Cardiac muscle cell (in vitro differentiated cells and primary cell): ENCODE measurements at places on chromosomes 5 and 9.

DNA sequence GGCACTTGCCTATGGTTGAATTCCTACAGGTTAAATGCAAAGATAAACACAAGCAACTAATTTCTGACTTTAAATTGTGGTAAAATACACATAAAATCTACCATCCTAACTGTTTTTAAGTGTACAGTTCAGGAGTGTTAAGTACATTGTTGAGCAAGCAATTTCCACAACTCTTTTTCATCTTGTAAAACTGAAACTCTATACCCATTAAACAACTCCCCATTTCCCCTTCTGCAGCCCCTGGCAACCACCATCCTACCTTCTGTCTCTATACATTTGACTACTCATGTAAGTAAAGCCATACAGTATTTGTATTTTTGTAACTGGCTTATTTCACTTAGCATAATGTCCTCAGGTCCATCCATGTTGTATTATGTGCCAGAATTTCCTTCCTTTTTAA is 38.5 kb upstream of the STX17 start:
- DNase-seq: no peak

- peak; percentile 74 for DNase-seq
Measured at GRCh38 chr5:141878186-141878710, at the start of gene PCDH1. PCDH1 (minus strand) TSS chr5:141878410; CDS start chr5:141878262, 148 bp downstream.

GRCh38 chr5:142048272-142048671 is 35.4 kb upstream of the GNPDA1 start:
- DNase-seq: no peak

DNA sequence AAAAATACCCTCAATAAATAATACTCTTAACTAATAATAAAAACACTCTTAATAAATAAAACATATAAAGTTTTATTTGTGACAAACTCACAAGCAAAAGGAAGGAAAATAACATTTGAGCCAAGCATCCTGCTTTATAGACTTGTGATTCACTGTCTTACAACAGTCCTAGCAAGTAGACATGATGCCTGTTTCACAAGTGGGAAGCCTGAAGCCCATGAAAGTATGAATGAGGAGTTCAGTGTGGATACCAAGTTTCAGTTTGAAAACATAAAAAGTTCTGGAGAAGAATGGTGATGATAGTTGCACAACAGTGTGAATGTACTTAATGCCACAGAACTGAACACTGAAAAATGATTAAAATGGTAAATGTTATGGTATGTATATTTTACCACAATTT is 10.9 kb downstream of the HABP4 start:
- DNase-seq: no peak

- no peak for DNase-seq
Measured at GRCh38 chr9:110742741-110743371, 74.3 kb downstream of the MUSK start.

GRCh38 chr9:124188331-124189110 is 69.2 kb upstream of the NEK6 start:
- DNase-seq: no peak

DNA sequence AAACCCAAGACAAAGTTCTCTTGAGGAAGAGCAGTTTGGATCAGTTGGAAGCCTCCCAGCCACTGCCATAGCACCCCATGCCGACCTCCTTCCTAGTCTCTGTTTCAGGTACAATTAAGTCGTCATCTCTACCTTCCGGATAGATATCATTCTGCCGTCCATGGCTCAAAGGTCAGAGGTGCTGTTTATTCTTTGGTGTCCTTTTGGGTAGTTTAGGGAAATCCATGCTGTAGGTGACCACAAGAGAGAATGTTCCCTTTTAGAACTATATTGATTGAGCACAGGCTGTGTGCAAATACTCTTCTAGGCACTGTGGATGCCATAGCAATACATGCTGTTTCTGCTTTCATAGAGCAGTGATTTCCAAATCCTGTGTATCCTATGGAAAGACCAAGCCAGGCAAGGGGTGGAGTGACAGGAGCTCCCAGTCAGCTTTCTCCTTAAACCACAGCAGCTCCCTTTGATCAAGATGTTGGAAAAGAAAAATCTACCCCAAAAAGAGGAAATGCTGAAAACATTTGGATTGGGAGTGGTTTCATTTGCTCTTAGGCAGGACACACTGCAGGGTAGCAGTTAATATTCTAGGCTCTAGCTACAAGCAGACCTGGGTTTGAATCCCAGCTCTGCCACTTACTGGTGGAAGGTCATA is 127.9 kb downstream of the PALM2AKAP2 start:
- DNase-seq: peak; percentile 33

- no peak for DNase-seq
Measured at GRCh38 chr5:176741561-176742211, 68.7 kb upstream of the UNC5A start.

GRCh38 chr5:7705736-7706135 is 145.2 kb downstream of the CFAP90 start:
- DNase-seq: no peak

DNA sequence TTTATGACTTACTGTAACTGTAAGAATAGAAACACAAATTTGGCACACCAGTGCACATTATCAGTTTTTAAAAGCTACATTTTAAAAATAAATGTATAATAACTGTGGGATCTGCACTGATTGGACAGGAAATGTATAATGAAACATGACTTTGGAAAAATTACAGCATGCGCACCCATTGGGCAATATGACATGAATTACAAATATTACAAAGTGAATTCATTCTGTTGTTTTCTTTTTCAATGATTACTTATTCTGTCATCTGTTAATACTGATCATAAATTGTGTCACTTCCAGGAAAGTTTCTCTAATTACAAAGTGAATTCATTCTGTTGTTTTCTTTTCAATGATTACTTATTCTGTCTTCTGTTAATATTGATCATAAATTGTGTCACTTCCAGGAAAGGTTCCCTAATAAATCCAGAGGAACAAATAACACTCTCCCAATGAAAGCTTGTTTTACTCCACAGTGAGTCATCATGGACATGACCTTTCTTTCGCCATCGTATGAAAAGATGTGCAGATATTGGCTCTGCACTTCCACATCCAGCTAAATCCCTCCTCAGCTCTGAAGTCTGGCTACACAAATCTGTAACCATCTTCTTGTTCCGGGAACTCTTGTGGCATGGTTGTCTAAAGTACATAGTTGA is 297.0 kb upstream of the HAPLN1 start:
- DNase-seq: no peak
